Lung (tissue), 17 donors: ENCODE measurements at places on chromosomes 3 and 15.
A peak's percentile ranks its signal among the peaks of the same experiment; 100 is the strongest.

DNA sequence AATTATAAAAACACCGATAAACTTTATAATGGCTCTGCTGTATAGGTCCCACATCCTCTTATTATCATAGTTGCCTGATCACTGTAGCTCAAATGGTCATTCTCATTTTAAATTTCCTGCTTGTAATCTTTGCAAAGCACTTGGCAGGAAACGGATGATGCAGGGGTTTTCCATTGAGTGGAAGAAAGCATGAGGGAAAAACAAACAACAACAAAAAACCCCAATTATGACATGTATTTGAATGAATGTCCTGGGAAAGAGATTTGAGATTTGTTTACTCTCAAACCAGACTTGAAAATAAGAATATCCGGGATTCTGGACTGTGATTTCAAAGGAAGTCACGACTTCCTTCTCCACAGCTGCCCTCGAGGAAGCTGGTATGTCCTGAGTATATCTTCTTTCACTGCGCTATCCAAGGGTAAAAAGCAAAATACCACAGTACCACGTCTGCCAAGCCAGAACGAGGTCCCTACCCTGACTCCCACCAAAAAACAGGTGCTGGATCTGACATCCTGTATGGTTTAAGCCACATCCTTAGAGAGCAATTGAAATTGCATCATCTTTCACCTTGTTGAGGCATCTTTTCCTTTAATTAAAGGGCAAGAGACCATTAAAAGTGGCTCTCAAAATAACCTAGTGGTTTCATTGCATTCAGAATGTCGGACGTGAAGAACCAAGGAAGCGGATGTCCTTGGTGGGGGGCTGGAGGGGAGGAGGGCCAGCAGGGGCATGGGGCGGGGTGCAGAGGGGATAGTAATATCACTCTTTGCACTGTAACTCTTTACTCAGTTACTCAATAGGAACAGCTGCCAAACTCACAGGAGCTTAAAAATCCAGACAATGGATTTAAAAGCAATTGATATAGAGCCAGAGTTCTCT lies 13.5 kb upstream of the TIPIN start:
- H3K27me3 ChIP-seq = no peaks in the 10 kb centered on the region
- H3K27ac ChIP-seq = peak overlapping the region; percentile 50
- peak; percentile 67 for DNase-seq
- no peak overlapping the region for H3K4me3 ChIP-seq
- H3K36me3 ChIP-seq = no peaks in the 10 kb centered on the region

- DNase-seq = no peak
- H3K4me3 ChIP-seq = no peak overlapping the region
- no peaks in the 10 kb centered on the region for H3K4me1 ChIP-seq
- H3K36me3 ChIP-seq = no peaks in the 10 kb centered on the region
- H3K27me3 ChIP-seq = no peaks in the 10 kb centered on the region
- no peak overlapping the region for H3K27ac ChIP-seq
Measured at GRCh38 chr3:5463991-5464390, 276.5 kb downstream of the EDEM1 start.

GRCh38 chr3:66544619-66545429 lies 44.0 kb upstream of the LRIG1 start:
- no peaks in the 10 kb centered on the region for H3K36me3 ChIP-seq

- H3K27me3 ChIP-seq = no peaks in the 10 kb centered on the region
- peaks cover 12% of the 10 kb centered on the region for H3K4me1 ChIP-seq
- H3K27ac ChIP-seq = no peak overlapping the region
- H3K4me3 ChIP-seq = no peak overlapping the region
Measured at GRCh38 chr3:123750659-123751420, 133.3 kb downstream of the MYLK start.

DNA sequence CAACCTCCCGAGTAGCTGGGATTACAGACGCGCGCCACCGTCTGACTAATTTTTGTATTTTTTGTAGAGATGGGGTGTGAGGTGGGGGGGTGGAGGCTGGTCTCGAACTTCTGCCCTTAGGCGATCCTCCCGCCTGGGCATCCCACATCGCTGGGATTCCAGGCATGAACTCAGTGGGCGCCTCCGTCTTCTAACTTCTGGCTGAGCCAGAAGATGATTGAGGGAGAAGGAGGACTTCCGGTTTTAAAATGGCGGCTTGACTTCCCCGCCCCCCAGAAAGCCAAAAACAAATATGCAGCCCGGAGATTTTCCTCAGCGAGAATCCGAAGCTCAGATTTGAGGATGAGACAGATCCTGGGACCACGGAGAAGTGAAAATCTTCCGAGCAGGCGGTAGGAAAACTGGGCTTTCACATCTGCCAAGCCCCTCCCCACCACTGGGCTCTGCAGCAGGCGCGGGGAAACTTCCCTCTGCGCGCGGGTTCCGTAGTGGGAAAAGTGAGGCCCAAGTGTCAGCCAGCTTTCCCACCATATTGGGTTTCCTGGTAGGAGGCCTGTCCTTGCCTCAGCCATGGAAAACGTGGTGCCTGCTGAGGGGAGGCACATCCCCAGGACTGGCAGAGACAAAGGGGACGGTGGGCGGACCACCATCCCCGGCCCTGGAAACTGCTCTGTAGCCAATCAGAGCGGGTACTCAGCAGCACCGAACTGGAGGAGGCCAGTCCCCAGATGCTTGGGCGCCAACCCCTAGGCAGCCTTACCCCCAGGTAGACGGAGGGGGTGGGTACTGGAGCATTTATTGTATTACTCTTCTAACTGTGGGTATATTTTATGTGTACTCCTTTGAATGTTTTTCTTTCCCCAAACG lies 17.3 kb downstream of the CHST14 start:
- no peak overlapping the region for H3K27ac ChIP-seq
- no peaks in the 10 kb centered on the region for H3K27me3 ChIP-seq
- H3K36me3 ChIP-seq = no peaks in the 10 kb centered on the region

GRCh38 chr3:22175947-22176346 lies 424.9 kb upstream of the ZNF385D start:
- DNase-seq = peak; percentile 52
- no peaks in the 10 kb centered on the region for H3K27me3 ChIP-seq
- H3K27ac ChIP-seq = no peak overlapping the region
- no peaks in the 10 kb centered on the region for H3K36me3 ChIP-seq

GRCh38 chr3:5192571-5193365 lies 5.3 kb downstream of the EDEM1 start:
- H3K27me3 ChIP-seq = no peaks in the 10 kb centered on the region
- no peak overlapping the region for H3K27ac ChIP-seq
- DNase-seq = no peak
- no peak overlapping the region for H3K4me3 ChIP-seq
- H3K36me3 ChIP-seq = no peaks in the 10 kb centered on the region
- peaks cover 3% of the 10 kb centered on the region for H3K4me1 ChIP-seq

- no peak for DNase-seq
- H3K36me3 ChIP-seq = no peaks in the 10 kb centered on the region
- H3K4me1 ChIP-seq = peaks cover 4% of the 10 kb centered on the region
- H3K27ac ChIP-seq = no peak overlapping the region
Measured at GRCh38 chr3:71076361-71077002, 507.0 kb downstream of the FOXP1 start.

GRCh38 chr3:168579010-168579409 lies 483.3 kb upstream of the GOLIM4 start:
- no peaks in the 10 kb centered on the region for H3K4me1 ChIP-seq
- DNase-seq = no peak
- H3K27ac ChIP-seq = no peak overlapping the region
- H3K36me3 ChIP-seq = no peaks in the 10 kb centered on the region
- H3K27me3 ChIP-seq = no peaks in the 10 kb centered on the region

DNA sequence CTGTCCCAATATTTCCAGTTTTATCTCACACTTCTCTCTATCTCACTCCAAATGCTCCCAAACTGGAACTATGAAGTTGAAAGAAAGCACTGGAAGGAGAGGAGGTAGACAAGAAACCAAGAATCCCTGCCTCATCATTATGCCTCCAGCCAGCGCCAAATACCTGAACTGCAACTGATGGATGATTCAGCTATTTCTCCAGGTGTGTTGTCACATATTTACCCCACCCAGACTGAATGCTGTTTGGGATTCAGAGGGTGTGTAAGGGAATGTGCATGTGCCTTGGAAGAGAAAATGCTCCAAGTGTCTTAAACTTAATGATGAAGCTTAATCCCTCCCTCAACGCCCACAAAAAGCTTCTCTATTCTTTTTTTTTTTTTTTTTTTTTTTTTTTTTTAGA lies 269.5 kb upstream of the ATP11B start:
- H3K4me1 ChIP-seq = peaks cover 13% of the 10 kb centered on the region
- H3K4me3 ChIP-seq = no peak overlapping the region
- H3K36me3 ChIP-seq = no peaks in the 10 kb centered on the region
- H3K27ac ChIP-seq = no peak overlapping the region

DNA sequence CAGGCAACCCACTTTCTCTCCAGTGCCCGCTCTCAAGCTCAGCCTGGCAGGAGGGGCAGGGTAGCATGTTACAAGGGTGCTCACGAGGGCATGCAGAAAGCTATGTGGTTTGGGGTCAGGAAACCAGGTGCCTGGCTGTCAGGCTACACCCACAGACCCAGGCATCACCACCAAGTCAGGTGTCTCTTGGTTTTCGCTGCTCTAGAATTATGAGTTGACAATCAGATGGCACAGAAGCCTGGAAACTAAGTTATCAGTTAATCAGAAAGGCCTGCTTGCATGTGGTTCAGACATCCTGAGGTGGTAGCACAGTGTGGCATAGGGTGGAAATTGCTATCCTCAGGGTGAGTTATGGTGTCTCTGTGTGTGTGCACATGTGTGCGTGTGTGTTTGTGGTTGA lies 16.2 kb upstream of the CCR9 start:
- no peaks in the 10 kb centered on the region for H3K36me3 ChIP-seq
- H3K27me3 ChIP-seq = no peaks in the 10 kb centered on the region
- no peaks in the 10 kb centered on the region for H3K4me1 ChIP-seq
- no peak overlapping the region for H3K27ac ChIP-seq
- no peak for DNase-seq

- H3K27ac ChIP-seq = no peak overlapping the region
- no peak for DNase-seq
- H3K4me1 ChIP-seq = no peaks in the 10 kb centered on the region
- no peaks in the 10 kb centered on the region for H3K36me3 ChIP-seq
Measured at GRCh38 chr3:123712077-123712860, 127.4 kb upstream of the HACD2 start.

GRCh38 chr3:157606011-157606851 lies 103.0 kb upstream of the VEPH1 start:
- DNase-seq = peak; percentile 67
- H3K27me3 ChIP-seq = no peaks in the 10 kb centered on the region
- no peaks in the 10 kb centered on the region for H3K4me1 ChIP-seq
- no peaks in the 10 kb centered on the region for H3K36me3 ChIP-seq

DNA sequence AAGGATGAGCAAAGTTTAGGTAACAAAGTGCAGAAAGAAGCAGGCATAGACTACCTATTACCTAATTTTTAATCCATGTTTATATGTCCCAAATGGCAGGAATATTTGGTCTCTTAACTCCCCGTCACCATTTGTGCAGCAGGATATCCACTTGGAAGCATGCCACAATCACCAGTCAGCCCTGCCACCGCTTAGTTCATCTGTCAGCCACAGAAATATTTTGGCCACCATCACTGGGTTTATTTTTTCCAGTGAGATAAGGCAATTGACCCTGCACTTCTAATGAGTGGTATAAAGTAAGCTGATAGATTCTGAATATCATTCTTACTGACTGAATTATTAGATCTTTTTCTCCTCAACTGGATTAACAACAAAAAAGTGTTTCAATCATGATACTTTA lies 152.9 kb upstream of the SOX2 start:
- H3K36me3 ChIP-seq = no peaks in the 10 kb centered on the region
- DNase-seq = no peak
- H3K4me1 ChIP-seq = no peaks in the 10 kb centered on the region
- no peak overlapping the region for H3K27ac ChIP-seq

- no peak for DNase-seq
- no peaks in the 10 kb centered on the region for H3K36me3 ChIP-seq
- no peak overlapping the region for H3K27ac ChIP-seq
- H3K27me3 ChIP-seq = no peaks in the 10 kb centered on the region
- no peak overlapping the region for H3K4me3 ChIP-seq
- H3K4me1 ChIP-seq = peaks cover 12% of the 10 kb centered on the region
Measured at GRCh38 chr3:124553178-124553577, 177.1 kb upstream of the UMPS start.

DNA sequence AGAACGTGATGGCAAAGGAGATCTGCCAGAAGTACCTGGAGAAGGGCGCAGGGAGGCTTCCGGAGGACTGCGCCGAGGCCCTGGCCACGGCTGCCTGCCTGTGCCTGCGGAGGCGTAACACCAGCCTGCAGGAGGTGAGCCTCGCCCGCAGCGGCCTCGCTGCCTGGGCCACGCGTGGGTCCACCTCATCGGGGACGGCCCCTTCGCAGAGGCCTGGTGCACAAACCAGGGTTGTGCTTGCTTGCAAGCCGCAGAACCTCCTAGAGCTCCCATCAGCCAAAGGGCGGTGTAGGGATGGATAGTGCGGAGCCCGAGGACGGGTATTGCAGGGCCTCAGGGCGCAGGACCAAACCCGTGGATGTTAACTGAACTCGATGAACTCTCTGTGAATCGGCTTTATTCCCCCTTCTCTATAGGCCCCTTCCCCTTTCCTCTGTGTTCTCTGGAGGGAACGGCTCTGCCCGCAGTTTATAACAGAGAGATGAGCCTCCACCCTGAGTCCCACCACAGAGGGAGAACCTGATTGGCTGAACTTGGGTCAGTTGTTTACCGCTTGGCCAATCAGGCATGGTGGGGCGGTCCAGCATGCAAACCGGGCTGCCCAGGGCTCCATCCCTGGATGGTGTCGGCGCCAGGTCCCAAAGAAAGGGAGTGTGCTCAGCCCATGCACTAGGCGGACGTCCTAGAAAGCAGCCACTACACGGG lies 13.6 kb upstream of the TATDN2 start:
- peaks cover 34% of the 10 kb centered on the region for H3K36me3 ChIP-seq
- no peak overlapping the region for H3K4me3 ChIP-seq
- no peaks in the 10 kb centered on the region for H3K27me3 ChIP-seq
- peak overlapping the region; percentile 17 for H3K27ac ChIP-seq
- no peak for DNase-seq
- no peaks in the 10 kb centered on the region for H3K4me1 ChIP-seq

GRCh38 chr15:91852741-91853510 lies 582 bp upstream of the SLCO3A1 start:
- peak overlapping the region; percentile 99 for H3K27ac ChIP-seq
- H3K4me1 ChIP-seq = peaks cover 4% of the 10 kb centered on the region
- no peaks in the 10 kb centered on the region for H3K27me3 ChIP-seq
- H3K4me3 ChIP-seq = peak overlapping the region; percentile 88

- no peaks in the 10 kb centered on the region for H3K27me3 ChIP-seq
- H3K4me1 ChIP-seq = peaks cover 6% of the 10 kb centered on the region
Measured at GRCh38 chr3:179432451-179432850, 18.8 kb downstream of the GNB4 start.

DNA sequence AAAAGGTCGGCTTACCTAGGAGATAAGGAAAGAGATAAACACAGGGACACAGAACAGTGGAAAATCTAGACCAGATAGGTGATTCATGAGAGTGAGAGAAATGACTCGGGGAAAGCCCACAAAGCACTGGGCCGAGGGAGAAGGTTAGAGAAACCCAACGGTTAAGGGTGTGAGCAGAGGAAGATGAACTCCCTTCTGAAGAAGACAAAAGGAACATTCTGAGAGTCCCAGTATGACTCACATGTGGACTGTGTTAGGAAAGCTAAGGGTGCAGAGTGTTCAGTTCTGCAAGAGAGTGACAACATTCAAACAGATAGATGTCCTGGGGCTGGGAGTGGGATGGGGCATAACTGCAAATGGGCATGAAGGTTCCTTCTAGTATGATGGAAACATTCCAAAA lies 83.0 kb downstream of the CNTN3 start:
- H3K27ac ChIP-seq = no peak overlapping the region
- H3K4me3 ChIP-seq = no peak overlapping the region
- DNase-seq = no peak
- no peaks in the 10 kb centered on the region for H3K36me3 ChIP-seq
- H3K4me1 ChIP-seq = no peaks in the 10 kb centered on the region
